Activated CD4-positive, alpha-beta T cell treated with anti-CD3 and anti-CD28 coated beads, Interleukin-2, amount 50 U/mL, for 16 hours (primary cell): ENCODE measurements at places on chromosomes 6 and 20.

DNA sequence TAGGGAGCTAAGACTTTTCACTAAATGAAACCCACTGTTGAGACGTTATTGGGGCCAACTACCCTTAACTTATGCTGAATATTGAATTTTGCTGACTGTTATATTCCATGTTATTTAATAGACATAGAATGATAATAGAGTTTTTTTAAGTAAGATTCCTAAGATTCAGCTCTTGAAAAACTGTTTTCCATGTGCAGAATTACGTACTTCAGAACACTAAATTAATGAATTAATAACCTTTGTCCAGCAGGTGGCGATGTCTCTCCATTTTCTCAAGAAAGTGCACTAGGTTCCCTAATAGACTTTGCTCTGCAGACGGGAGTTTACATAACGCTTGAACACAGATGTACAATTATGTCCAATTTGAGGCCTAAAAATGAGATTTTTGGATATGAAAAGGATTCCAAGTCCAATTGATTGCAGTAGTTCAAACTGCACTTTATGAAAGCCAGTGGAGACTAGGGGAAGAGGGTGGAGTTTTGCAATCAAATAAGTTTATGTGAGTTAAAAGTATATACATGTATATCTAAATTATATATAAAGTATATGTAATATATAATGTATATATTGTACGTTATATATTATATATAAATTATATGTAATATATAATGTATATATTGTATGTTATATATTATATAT is 282.1 kb downstream of the UST start:
- peak; percentile 91 for DNase-seq

DNA sequence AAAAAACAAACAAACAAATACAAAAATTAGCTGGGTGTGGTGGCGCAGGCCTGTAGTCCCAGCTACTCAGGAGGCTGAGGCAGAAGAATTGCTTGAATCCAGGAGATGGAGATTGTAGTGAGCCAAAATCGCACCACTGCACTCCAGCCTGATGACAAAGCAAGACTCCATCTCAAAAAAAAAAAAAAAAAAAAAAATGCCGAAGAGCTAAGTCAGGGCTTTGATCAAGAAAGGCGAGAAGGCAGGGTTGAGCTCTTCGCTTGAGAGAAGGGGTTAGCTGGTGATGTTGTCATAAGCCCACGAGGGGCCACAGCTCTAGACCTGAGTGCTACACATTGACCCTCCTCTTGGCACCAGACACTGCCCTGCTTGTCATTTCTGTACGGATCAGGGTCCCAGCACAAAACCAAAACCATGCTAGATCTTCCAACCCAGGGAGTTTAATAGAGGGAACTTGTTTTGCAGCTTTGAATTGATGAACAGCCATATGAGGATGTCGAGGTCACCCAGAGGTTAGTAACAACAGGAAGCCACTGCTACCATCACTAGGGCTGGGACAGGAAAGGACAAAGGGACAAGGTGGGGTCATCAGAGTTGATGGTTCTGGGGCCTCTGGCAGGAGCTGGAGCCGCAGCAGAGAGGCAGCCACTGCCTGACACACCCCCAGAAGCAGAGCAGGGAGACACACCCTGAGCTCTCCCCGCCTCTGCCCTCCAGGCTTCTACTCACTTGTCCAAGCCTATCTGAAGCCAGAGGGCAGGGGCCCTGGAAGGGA is 122.7 kb downstream of the SNX5 start:
- no peak for DNase-seq

GRCh38 chr20:59945731-59946130 is 5.5 kb downstream of the FAM217B start:
- DNase-seq: no peak

- no peak for DNase-seq
These were observed 503.5 kb downstream of the HACE1 start for GRCh38 chr6:104356197-104356596.

DNA sequence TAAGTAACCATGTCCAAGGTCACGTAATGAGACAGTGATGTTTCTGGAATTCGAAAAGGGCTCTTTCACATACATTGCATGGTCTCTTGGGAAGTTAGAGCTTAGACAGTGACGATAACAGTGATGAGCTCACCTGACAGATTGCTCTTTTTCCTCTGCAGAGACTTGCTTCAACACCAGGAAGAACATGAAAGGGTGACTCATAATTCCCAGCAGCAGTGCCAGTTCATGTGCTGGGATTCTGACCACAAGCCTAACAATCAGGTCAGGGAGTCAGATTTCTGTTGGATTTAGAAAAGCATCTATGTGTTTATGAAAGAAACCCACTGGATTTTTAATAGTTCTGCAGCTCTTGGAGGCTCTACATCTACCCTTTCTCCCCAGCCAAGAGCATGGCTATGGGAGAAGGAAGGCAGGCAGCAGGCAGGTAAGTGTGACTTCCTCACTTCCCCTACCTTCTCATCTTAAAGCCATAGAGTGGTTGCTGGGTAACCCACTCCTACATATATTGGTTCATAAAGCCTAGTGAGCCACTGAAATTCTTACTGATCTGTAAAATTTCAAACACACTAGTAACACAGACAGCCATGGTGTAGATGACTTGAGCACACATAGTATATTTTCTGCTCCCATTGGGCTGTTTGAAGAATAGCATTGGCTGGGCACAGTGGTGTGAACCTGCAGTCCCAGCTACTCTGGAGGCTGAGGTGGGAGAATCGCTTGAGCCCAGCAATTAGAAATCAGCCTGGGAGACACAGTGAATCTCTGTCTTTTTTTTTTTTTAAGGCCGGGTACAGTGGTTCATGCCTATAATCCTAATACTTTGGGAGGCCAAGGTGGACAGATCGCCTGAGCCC is 44.4 kb upstream of the LOC128125822 start:
- no peak for DNase-seq

- DNase-seq: no peak
These were observed 28.0 kb downstream of the FRMD1 start for GRCh38 chr6:168050881-168051586.

GRCh38 chr6:168243812-168244376 is 75.7 kb downstream of the DACT2 start:
- DNase-seq: peak; percentile 14

- no peak for DNase-seq
These were observed 54.1 kb downstream of the PLAGL1 start for GRCh38 chr6:143953922-143954321.

- peak; percentile 67 for DNase-seq
These were observed 21.6 kb downstream of the MOCS3 start for GRCh38 chr20:50980071-50980681.
